ENCODE measurements at places on chromosomes 1 and 21.

DNA sequence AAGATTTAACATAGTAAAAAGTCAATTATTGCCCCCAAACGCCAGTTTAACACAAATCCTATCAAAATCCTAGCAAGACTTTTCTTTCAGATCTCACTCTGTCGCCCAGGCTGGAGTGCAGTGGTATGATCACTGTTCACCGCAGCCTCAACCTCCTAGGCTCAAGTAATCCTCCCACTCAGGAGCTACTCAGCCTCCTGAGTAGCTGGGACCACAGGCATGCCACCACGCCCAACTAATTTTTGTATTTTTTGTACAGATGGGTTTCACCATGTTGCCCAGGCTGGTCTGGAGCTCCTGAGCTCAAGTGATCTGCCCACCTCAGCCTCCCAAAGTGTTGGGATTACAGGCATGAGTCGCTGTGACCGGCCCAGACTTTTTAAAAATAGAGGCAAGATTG lies 4.8 kb downstream of the SNIP1 start:
- no peak for DNase-seq

GRCh38 chr21:43270800-43271301 lies 102.0 kb downstream of the CRYAA start:
- no peak for DNase-seq

GRCh38 chr1:100300691-100301090 lies 34.7 kb downstream of the RTCA start:
- no peak for DNase-seq

GRCh38 chr1:10932088-10932487 lies 80.4 kb upstream of the TARDBP start:
- no peak for DNase-seq

DNA sequence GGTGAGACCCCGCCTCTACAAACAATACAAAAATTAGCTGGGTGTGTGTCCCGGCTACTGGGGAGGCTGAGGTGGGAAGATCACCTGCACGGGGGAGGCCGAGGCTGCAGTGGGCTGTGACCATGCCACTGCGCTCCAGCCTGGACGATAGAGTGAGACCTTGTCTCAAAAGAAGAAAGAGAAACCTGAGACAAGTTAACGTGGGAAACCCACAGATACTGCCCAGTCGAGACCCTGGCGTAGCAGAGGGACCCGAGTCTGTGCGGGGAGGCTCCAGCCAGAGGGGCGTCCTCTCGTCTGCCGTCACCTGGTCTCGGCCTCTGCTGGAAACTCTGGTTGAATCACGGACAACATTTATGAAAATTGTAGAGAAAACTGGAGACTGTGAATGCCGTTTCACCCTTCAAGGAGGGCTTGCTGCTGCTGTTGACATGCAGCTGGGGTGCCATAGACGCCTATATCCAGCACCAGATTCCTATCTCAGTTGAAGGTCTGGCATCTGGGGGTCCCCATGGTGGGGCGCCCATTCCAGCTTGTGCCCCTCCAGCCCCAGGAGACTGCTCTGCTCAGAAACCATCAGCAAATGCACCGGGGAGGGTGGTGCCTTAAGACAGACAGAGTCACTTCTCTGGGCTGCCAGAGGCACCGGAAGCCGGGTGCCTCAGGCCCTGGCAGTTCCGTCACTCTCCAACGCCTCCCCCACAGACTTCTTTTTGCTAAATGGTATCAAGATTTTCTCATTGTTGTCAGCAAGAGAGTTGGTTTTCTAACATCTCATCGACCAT lies 13.6 kb upstream of the CDK11B start:
- DNase-seq, result no peak

DNA sequence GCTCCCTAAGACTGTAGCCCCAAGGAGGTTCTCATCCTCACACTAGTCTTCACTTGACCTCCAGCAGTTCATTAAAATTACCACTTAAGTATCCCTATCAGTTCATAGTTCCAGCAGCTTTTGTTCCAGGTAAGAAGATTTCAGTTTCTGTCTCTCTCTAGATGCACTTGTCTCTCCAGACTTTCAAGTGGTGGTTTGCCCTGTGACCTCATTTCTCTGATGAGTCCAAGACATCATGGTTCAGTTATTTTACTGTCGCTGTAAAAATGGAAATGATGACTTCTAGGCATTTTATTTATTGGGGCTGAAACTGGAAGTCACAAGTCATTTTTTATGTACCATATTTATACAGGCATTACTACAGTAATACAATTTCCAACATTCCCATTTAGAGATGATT lies 17.9 kb upstream of the RGS18 start:
- no peak for DNase-seq

- DNase-seq, result no peak
Observed at GRCh38 chr1:35936838-35937237, 5.9 kb downstream of the AGO3 start.

- DNase-seq, result no peak
Observed at GRCh38 chr1:41359211-41360073, 1.8 kb upstream of the FOXO6 start.

DNA sequence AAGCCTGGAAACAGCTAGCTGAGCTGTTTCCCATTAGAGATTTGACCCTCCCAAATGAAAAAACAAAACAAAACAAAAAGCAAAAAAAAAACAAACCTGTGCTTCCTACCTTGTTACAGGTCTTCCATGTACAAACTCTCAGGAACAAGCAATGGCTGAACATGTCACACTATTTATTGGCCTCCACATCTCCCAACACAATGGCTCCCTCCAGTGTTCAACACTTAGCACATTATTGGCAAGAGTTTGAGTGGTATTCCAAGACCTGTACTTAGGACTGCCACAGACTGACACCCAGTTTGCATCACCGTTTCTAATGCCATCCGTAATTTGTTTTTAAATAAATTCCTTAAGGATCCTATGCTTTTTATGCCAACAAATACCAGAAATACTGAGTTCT lies 195.0 kb upstream of the OLFM3 start:
- peak; percentile 47 for DNase-seq

DNA sequence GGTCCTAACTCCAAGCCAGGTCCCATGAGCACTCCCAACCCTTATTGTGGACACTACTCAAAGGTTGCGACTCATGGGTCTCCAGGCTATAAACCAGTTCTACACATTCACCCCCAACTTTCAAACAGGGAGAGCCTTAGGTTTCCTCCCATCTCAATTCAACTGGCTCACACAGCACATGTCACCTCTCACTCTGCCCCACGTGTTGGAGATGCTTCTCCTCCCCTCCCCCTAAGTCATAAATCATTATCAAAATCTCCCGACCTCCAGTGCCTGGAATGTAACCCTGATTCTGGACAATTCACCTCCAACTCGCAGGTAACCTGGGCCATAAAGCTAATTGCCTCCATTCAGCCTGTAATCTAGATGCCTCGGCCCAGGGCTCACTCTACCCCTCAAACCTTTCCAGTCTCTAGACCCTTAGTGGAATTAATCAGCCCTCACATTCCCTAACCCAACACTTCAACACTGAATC lies 595 bp downstream of the AK2 start:
- DNase-seq, result no peak

GRCh38 chr1:62800825-62801306 lies 16.9 kb downstream of the ATG4C start:
- no peak for DNase-seq

DNA sequence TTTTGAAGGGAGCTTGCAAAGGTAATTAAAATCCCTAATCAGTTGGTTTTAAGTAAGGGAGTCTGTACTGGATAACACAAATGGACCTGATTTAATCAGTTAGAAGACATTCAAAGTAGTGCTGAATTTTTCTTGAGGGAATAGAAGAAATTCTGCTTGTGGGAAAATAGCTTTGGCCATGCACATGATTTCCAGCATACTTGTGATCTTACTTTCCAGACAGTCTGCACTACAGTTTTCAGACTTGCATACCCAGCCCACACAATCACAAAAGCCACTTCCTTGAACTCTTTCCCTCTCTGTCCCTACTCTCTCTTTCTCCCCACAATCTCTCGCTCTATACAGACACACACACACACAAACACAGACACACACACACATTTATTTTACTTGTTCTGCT lies 852.1 kb downstream of the PLA2G4A start:
- no peak for DNase-seq

- DNase-seq, result no peak
Observed at GRCh38 chr1:184465489-184466146, 78.8 kb downstream of the C1orf21 start.

GRCh38 chr1:224237119-224237881 lies 54.3 kb downstream of the DEGS1 start:
- DNase-seq, result no peak

DNA sequence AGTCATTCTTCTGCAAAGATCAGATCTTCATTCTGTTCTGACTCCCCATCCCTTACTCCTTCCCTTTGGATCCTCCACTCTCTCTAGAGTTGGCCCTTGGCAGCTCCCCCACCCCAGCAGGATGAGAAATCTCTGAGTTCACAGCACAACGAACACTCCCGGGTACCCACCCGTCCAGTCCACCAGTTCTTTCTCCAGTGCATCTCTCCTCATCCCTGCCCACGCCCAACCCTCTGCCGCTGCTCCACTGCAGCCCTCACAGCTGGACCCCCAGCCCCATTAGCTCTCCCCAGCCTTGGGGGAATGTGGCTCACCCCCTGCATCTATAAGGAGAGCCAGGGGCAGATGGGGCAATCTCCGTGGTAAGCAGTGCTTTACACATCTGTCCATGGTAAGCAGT lies 125.7 kb downstream of the MATN1 start:
- no peak for DNase-seq

DNA sequence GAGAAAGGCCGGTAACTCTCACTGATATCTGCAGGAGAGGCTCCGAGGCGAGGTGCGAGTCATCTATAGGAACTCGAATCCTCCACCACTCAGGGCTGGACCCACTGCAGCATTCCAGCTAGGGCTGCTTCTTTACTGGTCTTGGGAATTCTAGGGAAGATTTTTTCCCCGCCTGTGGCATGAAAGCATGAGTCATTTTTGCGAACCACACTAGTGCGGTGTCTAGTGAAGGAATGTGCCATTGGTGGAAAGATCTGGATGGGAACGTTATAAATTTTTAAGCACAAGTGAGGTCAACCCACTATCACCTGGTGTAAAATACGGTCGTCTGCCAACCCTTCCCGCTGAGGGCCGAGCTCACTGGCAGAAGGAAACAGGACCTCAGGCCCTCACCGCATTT lies 49.7 kb downstream of the SYF2 start:
- no peak for DNase-seq

- no peak for DNase-seq
Observed at GRCh38 chr1:56509713-56510641, 69.4 kb downstream of the PLPP3 start.

DNA sequence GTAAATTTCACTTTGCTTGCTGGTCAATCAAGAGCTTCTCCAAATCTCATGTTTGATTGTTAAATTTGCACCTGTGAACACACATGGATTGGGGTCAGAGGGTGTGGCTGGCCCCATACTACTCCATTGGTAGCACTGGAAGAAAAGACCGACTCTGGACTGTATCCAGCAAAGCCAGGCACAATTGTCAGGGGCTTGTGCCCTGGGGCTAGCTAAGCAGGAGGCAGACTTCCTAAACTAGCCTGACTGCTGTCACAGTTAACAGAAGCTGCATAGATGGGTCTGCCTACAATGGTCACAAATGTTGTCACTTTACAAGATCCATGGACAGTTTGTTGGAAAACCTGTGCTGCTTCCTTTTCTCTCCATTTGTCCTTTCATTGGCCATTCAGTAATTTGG lies 421.0 kb downstream of the DSCAM start:
- DNase-seq, result no peak

DNA sequence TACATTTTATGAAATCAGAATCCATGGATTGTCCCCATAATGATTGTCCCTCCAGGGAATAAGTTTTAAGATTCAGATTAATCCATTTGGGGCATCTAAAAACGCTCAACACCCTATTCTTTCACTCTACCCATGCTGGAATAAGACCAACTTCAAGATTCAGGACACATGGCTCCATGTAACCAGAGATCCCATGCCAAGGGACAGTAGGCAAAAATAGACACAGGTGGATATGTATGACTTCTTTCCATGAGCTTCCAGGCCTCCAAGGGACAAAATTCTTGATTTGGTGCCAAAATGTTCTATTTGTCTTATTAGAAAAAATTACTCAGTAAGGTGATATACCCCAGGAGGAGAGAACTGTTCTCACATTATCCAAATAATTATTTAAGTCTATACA lies 178.8 kb downstream of the NRIP1 start:
- DNase-seq, result no peak

DNA sequence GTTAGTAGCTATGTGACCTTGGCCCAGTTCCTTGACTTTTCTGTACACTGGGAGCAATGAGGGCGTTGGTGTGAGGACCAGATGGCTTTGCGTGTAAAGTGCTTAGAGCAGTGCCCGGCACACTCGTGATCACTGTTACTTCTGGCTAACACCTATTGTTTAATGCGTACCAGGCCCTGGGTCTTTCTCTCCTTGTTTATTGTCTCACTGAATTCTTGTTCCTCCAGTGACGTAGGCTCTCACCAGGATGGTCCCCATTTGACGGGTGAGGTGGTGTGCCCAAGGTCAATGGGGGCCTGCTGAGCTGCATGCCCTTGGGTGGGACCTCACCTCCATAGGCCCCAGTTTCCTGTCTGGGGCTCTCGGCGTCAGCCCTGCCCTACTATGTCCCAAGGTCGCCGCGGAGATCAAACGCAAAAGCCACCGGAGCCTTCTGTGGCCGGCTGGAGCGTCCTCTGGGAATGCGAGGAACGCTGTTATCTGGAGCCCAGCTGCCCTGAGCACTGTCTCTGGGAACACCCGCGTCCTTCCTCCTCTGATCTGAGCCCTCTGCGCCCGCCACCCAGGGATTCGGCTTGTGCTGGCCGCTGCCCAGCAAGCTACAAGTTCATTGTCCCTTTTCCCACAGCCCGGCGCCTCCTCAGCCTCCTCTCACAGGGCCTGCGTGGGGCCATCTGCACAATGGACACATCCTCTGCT lies 28.9 kb downstream of the ALPL start:
- peak; percentile 31 for DNase-seq

DNA sequence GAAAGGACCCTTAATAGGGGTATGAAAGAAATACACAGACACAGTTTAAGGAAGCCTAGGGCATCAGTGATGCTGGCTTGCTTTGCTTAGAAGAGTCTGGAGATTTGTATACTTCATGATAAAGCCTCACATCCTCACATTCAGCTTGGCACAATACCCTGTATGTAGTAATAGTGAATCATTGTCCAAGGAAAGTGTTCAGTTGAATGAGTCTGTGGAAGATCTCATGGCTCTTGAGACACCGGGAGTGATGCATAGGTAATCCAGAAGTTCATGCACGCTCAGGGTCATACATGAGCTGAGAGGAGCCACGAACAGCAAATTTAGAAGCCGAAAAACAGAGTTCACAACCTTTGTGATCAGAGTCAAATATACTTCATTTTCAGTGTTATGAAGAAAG lies 537.2 kb upstream of the TMPRSS15 start:
- no peak for DNase-seq

DNA sequence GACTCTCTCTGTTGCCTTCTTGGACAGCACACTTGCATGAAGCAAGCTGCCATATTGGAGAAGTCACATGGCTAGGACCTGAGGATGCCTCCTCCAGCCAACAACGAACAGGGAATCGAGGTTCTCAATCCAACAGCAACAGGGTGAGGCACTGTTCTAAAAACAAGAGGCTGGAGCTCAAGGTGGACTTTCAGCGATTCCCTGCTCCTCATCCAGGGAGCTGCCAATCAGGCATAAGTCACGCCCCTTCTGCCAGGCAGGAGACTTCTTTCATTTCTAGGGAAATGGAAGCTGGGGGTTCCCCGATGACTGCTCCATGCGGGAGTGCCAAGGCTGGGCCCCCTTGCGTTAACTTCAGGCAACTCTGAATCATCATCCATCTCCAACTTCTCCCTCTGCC lies 22.7 kb upstream of the IFNAR1 start:
- DNase-seq, result no peak

- no peak for DNase-seq
Observed at GRCh38 chr1:20507248-20507563, 745 bp downstream of the MUL1 start.

- DNase-seq, result peak; percentile 26
Observed at GRCh38 chr1:82044111-82044510, 243.4 kb downstream of the ADGRL2 start.
